ENCODE measurements at places on chromosomes 1 and 21. TPM values are rescaled to one million over a fixed set of nuclear protein-coding genes. Genes with fewer than 3 reads are reported as not detected.

The G0S2 gene
- 108 TPM for total RNA-seq

The HMGN2 gene
- 166 TPM for total RNA-seq

The UBE2U gene
- not detected for total RNA-seq

The IRF2BP2 gene
- total RNA-seq: 133 TPM

The ESRRG gene
- 2.1 TPM for total RNA-seq

The IGSF21 gene
- total RNA-seq: not detected

The MYOM3 gene
- total RNA-seq: 0.11 TPM

The KLHDC9 gene
- 6.5 TPM for total RNA-seq

The RHBDL2 gene
- 7.8 TPM for total RNA-seq

The NPHS2 gene
- not detected for total RNA-seq

The PCNT gene
- 28.1 TPM for total RNA-seq

The SMPDL3B gene
- 21.9 TPM for total RNA-seq

The KCNK2 gene
- 0.44 TPM for total RNA-seq

The CDK18 gene
- total RNA-seq: 78.4 TPM

Data from upper lobe of left lung (tissue), 6 donors.